Tibial nerve (tissue), 4 donors: ENCODE measurements at places on chromosomes 4 and X. TPM values are rescaled to one million over a fixed set of nuclear protein-coding genes. Genes with fewer than 3 reads are reported as not detected.

GRCh38 chr4:36835246-36835645 is 409.3 kb upstream of the NWD2 start:
- DNase-seq, result no peak
- H3K36me3 ChIP-seq, result no peaks in the 10 kb centered on the region
- no peaks in the 10 kb centered on the region for H3K4me1 ChIP-seq
- no peak overlapping the region for H3K27ac ChIP-seq
- no peak overlapping the region for H3K4me3 ChIP-seq

DNA sequence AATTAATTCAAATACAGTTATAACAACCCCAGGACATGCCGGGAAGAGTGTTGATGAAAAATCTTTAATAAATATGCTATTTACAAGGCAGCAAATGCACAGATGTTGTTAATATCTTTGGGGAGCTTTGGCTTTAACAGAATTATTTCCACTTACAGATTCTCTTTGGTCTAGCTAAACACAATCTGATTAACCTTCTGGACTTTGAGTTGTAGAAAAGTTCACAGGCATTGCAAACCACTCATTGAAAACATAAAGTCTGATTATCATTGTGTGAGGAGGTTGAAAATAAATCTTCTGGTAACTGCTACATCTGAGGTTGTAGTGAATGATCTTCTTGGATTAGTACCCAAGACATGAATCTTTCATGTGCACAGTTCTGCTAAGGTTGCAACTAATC is 255.6 kb downstream of the LHFPL1 start:
- H3K4me1 ChIP-seq, result no peaks in the 10 kb centered on the region
- DNase-seq, result no peak
- H3K4me3 ChIP-seq, result no peak overlapping the region
- H3K36me3 ChIP-seq, result no peaks in the 10 kb centered on the region
- H3K27ac ChIP-seq, result no peak overlapping the region

DNA sequence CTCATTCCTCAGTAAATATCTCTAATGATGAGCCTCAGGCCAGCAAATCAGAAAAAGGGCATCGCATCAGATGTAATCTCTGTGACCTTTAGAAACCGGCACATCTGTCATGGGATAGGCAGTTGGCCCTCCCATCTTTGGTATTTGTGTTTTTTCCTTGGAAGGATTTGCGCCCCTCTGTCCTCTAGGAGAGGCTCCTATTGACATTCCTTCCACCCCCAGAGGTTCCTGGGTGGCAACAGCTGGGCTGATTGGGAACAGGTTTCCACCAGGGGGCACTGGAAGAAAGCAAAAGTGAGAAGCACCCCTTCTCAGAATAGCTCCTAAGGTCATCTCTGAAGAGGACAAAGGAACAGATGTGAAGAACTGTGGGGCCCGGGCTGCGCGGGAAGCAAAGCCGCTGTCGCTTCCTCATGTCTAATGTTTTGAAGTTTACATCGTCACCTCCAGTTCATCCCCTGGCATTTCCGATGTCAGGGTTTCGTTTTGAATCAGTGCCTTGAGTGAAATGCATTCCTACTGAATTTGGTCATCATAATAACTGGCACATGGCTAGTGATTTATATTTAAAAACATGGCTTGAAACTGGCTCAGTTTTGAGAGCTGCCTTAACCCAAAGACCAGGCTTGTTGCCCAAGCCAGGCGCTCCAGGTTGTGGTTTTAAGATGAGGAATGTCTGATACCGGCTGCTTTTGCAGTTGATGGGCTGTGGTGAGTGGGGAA is 6.2 kb downstream of the TXK start:
- no peak overlapping the region for H3K27ac ChIP-seq
- H3K36me3 ChIP-seq, result no peaks in the 10 kb centered on the region
- H3K4me1 ChIP-seq, result no peaks in the 10 kb centered on the region
- no peaks in the 10 kb centered on the region for H3K27me3 ChIP-seq
- DNase-seq, result peak; percentile 43

DNA sequence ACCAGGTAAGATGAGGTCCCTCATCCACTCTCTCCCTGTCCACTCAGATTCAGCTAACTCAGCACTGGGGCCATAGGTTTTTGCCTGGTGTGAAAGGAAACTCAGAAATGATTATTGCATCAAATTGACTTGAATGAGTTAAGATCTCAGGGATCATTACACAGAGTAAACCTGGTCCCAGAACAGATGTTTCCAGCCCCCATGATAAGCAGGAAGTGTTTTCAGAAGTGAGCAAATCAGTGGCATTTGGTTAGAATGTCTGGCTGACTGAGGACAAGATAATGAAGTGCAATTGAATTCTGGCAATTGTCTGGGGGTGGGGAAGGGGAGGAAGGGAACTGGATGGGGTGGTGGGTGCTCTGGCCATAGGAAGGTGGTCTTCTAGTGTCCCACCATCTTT is 108.0 kb downstream of the CHIC2 start:
- H3K4me1 ChIP-seq, result no peaks in the 10 kb centered on the region
- H3K27ac ChIP-seq, result no peak overlapping the region
- no peaks in the 10 kb centered on the region for H3K27me3 ChIP-seq
- H3K4me3 ChIP-seq, result no peak overlapping the region
- no peaks in the 10 kb centered on the region for H3K36me3 ChIP-seq

- peak overlapping the region; percentile 99 for H3K27ac ChIP-seq
- H3K4me1 ChIP-seq, result no peaks in the 10 kb centered on the region
- no peaks in the 10 kb centered on the region for H3K36me3 ChIP-seq
- no peaks in the 10 kb centered on the region for H3K27me3 ChIP-seq
- H3K4me3 ChIP-seq, result peak overlapping the region; percentile 75
- no peak for DNase-seq
These were observed 1.8 kb downstream of the CAMK2D start for GRCh38 chr4:113759696-113760093.

GRCh38 chr4:47498899-47499298 is 13.8 kb downstream of the ATP10D start:
- H3K4me1 ChIP-seq, result peaks cover 5% of the 10 kb centered on the region
- DNase-seq, result no peak
- H3K36me3 ChIP-seq, result no peaks in the 10 kb centered on the region
- H3K4me3 ChIP-seq, result no peak overlapping the region

DNA sequence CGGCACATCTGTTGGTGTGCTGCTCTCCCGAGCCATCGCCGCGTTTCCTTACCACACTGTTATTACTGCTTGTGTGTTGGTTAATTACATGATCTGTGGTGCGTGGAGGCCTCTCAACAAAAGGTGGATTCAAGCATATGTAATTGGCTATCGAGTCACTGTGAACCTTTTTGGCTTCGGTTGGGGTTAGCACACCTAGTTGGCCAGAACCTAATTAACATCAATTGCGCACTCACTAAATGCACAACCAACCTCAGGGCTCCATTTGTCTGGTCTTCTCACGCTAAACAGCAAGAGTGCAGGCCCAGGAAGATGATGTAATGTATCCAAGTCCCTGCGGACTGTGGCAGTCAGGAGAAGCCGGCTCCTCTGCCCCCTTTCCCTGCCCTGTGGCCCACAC is 17.4 kb downstream of the ENPP6 start:
- peaks cover 13% of the 10 kb centered on the region for H3K4me1 ChIP-seq
- H3K4me3 ChIP-seq, result no peak overlapping the region
- no peak for DNase-seq
- no peaks in the 10 kb centered on the region for H3K36me3 ChIP-seq
- no peak overlapping the region for H3K27ac ChIP-seq

DNA sequence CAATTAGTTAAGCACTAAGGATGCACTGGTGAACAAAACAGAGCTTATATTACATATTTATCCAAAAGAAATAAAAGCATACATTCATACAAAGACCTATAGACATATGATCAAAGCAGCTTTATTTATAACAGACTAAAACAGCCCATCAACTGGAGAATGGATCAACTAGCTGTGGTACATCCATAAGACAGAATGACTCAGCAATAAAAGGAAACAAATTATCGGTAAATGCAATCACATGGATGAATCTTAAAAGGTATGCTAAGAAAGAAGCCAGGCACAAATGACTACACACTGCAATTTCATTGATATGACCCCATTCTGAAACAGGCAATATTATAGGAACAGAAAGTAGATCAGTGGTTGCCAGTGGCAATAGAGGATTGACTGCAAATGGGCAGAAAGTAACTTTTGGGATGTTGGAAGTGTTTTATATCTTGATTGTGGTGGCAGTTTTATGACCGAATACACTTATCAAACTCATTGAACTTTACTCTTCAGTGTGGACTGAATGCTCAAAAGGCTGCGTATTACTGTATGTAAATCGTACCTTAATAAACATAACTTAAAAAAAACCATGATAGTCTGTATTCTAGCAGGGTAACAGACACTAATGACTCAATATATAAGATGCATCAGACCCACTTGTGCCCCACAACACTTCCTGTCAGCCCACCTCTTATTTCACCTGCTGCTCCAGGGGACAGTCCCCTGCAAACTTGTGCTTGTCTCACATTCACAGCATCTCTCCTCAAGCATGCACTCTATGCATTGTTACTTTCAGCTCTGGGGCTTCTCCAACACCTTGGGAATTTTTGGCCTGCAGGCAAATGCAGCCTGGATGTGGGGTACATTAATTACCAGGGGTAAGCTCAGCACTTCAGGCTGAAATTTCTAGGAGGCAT is 59.1 kb downstream of the MID1IP1 start:
- no peaks in the 10 kb centered on the region for H3K36me3 ChIP-seq
- H3K27me3 ChIP-seq, result no peaks in the 10 kb centered on the region
- no peak overlapping the region for H3K4me3 ChIP-seq
- H3K27ac ChIP-seq, result no peak overlapping the region

DNA sequence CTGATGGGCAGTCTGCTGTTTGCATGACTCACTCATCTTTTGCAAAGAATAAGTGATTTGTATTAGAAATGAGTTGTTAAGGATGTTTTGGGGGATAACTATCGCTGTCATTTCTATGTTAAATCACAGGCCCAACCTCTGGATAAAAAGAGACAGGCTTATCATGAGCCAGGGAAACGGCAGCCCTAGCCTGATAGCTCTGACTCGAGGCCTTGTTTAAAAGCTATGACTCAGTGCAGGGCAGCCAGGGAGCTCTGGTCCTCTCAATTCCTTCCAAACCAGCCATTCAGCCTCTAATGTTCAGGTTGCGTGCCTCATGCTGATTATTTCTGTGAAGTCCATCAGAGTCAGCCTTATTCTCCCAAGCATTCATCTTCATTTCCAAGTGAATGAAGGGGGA is 305.9 kb upstream of the HAND2 start:
- no peak for DNase-seq
- H3K27me3 ChIP-seq, result no peaks in the 10 kb centered on the region
- H3K27ac ChIP-seq, result peak overlapping the region; percentile 17

DNA sequence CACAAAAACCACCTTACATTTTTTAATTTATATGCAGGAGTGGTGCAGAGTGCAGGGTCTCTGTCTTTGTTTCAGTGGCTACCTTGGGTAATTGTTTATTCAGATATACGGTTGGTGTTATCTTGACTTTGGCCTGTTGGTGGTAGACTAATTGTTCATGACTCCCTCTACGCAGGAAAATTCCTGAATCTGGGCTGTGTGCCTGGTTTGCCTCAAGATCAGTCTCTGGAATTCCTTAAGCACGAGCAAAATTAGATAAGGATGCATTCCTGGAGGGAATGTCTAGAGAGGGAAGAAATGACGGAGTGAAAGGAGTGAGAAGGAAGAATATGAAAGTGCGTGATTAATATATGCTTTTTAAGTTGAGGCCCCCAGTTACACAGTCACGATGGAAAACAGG is 576.9 kb upstream of the PCDH10 start:
- H3K36me3 ChIP-seq, result no peaks in the 10 kb centered on the region
- no peak overlapping the region for H3K27ac ChIP-seq
- no peaks in the 10 kb centered on the region for H3K4me1 ChIP-seq
- H3K27me3 ChIP-seq, result no peaks in the 10 kb centered on the region

DNA sequence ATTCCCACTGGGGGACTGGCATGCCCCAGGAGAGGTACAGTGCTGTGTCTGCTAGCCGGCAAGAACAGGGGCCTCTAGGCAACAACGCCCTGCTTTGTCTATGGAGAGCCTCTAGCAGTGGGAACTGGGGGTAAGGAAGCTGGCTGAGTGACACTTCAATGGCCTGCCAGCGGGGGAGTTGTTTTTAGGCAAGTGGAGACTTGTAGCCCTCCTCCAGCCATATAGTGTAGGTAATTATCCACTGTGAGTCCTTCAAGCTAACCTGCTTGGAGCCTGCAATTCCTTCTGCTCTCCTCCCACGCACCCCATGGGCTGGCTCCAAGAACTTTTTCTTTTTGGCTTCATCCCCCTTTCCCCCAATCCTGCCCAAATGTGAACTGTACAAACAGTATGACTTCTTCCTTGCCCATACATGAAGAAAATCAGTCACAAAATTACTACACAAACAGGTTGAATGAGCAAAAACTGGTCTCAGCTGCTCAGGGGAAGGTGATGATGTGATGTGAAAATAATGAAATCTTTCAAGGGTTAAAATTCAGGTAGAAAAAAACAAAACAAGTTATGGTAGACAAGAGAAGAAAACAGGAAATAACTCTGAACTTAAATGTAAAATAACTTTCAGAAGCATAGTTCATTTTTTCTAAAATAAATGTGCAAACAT is 33.1 kb downstream of the LEF1 start:
- DNase-seq, result no peak
- H3K4me1 ChIP-seq, result no peaks in the 10 kb centered on the region
- no peak overlapping the region for H3K4me3 ChIP-seq
- H3K36me3 ChIP-seq, result no peaks in the 10 kb centered on the region

- no peak overlapping the region for H3K27ac ChIP-seq
- DNase-seq, result no peak
- H3K27me3 ChIP-seq, result no peaks in the 10 kb centered on the region
- H3K36me3 ChIP-seq, result no peaks in the 10 kb centered on the region
- H3K4me1 ChIP-seq, result no peaks in the 10 kb centered on the region
- no peak overlapping the region for H3K4me3 ChIP-seq
These were observed 19.3 kb upstream of the CLNK start for GRCh38 chr4:10703766-10704429.

DNA sequence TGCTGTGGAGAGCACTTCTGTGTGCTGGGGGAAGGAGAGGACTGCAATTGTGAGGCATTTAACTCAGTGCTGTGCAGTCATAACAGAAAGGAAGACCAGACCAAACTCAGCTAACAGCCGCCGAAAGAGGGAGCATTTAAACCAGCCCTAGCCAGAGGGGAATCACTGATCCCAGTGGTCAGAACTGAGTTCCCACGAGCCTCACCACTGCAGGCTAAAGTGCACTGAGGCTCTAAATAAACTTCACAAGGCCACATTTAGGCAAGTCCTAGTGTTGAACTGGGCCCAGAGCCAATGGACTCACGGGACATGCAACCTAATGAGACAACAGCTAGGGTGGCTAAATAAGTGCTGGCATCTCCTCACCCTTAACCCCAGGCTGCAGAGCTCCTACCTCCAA is 20.4 kb downstream of the IQCM start:
- H3K27ac ChIP-seq, result no peak overlapping the region
- DNase-seq, result no peak

DNA sequence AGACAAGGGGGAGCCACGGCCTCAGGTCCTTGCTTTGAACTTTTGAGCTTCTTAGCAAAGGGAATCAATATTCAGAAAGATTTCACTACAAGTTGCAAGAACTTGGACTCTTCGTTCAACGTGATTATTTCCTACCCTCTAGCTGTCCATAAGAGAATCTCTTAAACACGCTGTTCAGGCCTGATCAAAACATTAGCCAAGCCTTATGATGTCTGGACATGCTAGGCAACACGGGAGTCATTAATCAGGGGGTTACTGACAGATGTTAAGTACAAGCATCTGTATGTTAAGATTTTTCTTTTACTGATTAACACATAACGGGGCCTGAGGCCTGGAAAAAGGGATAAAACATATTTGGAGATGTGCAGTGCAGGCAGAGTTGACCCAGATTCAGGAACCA is 138.9 kb upstream of the IL1RAPL2 start:
- DNase-seq, result no peak
- H3K4me1 ChIP-seq, result no peaks in the 10 kb centered on the region
- H3K4me3 ChIP-seq, result no peak overlapping the region

Gene RELL1
- total RNA-seq, result 78.0 TPM

Gene TCEANC
- total RNA-seq, result 2.9 TPM

Gene TBC1D19
- total RNA-seq, result 21.6 TPM

Gene KLF8
- total RNA-seq, result 24.5 TPM

Gene AFF2
- total RNA-seq, result 17.0 TPM

Gene SH3BP2
- 70.5 TPM for total RNA-seq
